ENCODE measurements at places on chromosomes 5 and 9.
A peak's percentile ranks its signal among the peaks of the same experiment; 100 is the strongest.

DNA sequence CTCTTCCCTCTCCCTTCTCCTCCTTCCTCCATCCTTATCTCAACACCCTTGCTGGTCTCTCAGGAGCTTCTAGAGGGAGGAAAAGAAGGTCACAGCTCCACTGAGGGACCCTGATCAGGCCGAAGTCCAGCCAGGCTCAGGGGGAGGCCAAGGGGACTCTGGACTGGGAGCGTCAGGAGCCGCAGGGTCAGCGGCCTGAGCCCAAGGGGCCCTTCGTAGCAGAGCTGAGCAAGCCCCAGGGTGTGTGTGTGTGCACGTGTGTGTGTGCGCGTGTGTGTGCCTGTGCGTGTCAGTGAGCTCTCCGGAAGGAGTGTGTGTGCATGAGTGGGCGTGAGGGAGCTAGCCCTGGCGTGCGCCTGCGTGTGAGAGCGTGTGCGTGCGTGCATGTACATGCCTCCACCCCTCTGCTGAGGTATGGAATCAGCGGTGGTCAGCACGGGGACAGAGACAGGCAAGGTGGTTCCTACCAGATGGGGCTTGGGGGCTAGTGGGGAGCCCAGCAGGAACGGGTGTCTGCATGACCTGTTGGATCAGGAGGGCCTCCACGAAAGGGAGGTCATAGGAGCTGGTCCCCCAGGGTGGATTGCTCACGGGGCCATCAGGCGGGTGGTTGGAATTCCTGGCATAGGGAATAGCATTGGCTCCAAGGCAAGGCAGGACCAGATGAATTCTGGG lies 10.0 kb upstream of the AGPAT2 start:
- DNase-seq, result no peak

- no peak for DNase-seq
Measured at GRCh38 chr5:58505971-58506640, 14.9 kb downstream of the GAPT start.

DNA sequence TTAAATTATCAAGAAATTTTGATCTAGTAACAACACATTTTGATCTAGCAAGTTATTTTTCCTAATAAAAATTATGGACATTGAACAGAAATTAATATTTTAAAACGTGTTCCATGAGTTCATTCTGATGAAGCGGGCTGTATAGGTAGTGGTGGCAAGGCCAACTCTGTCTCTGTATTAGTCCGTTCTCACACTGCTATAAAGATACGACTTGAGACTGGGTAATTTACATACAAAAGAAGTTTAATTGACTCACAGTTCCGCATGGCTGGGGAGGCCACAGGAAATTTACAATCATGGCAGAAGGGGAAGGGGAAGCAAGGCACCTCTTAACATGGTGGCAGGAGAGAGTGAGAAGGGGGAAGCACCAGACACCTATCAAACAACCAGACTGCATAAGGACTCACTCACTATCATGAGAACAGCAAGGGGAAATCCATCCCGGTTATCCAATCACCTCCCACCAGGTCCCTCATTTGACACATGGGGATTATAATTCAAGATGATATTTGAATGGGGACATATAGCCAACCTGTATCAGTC lies 61.2 kb downstream of the TMEM232 start:
- DNase-seq, result no peak

- no peak for DNase-seq
Measured at GRCh38 chr9:125885405-125886034, 138.3 kb downstream of the PBX3 start.

- DNase-seq, result peak; percentile 15
Measured at GRCh38 chr9:93002700-93003099, 55.4 kb downstream of the FGD3 start.

All from stimulated activated CD4-positive, alpha-beta T cell treated with anti-CD3 and anti-CD28 coated beads, Interleukin-2, amount 100 ng/mL, for 24 hours (primary cell).